Suprapubic skin (tissue), 4 donors: ENCODE measurements at places on chromosomes 4 and X.

- DNase-seq: no peak
Observed at GRCh38 chr4:173288296-173288695, 45.9 kb downstream of the HMGB2 start.

GRCh38 chr4:48483006-48483776, at the start of gene SLC10A4:
TSS of gene SLC10A4 (plus strand) at chr4:48483343. CDS start at chr4:48483562, 219 bp downstream.
- DNase-seq: no peak

GRCh38 chrX:72125331-72126047, 6.2 kb downstream of the RTL5 start:
- no peak for DNase-seq

DNA sequence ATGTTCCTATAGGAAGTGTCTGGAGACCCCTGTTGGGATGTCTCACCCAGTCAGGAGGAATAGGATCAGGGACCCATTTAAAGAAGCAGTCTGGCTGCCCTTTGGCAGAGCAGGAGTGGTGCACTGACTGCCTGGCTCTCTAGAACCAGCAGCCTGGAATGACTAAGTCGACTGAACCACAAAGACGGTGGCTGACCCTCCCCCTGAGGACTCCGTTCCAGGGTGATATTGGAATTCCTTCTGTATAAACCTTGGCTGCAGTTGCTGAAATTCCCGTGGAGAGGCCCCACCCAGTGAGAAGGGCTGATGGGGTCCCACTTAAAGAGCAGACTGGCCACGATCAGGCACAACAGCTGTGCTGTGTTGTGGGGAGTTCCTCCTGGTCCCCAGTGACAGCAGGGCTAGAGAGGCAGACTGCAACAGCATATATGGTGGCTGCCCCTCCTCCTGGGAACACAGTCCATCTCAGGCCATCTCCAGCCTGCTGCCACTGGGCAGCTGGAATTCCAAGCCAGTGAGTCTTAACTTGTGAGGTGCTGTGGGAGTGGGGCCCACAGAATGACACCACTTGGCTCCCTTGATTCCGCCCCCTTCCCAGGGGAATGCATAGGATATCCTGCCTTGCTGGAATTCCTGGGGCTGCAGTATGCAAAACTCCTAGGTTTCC, 41.8 kb upstream of the RLIM start:
- no peak for DNase-seq

GRCh38 chrX:25536307-25536970, 520.7 kb upstream of the ARX start:
- DNase-seq: no peak

DNA sequence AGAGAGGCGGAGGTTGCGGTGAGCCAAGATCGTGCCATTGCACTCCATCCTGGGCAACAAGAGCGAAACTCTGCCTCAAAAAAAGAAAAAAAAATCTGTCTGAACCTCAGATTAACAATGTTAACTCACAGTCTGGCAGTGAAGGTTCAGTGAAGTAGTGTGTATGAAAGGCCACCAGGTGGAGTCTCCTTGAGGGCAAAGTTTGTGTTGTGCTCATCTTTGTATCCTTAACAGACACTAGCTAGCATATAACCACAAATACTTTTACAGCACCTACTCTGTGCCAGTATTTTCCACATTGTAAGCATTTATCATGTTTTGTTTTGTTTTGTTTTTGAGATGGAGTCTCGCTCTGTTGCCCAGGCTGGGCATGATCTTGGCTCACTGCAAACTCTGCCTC, 46.0 kb upstream of the MGST2 start:
- DNase-seq: no peak
